Fibroblast of villous mesenchyme (primary cell): ENCODE measurements at places on chromosomes 11 and 22.

- DNase-seq = no peak
Measured at GRCh38 chr22:30304495-30305244, 15.4 kb upstream of the CASTOR1 start.

DNA sequence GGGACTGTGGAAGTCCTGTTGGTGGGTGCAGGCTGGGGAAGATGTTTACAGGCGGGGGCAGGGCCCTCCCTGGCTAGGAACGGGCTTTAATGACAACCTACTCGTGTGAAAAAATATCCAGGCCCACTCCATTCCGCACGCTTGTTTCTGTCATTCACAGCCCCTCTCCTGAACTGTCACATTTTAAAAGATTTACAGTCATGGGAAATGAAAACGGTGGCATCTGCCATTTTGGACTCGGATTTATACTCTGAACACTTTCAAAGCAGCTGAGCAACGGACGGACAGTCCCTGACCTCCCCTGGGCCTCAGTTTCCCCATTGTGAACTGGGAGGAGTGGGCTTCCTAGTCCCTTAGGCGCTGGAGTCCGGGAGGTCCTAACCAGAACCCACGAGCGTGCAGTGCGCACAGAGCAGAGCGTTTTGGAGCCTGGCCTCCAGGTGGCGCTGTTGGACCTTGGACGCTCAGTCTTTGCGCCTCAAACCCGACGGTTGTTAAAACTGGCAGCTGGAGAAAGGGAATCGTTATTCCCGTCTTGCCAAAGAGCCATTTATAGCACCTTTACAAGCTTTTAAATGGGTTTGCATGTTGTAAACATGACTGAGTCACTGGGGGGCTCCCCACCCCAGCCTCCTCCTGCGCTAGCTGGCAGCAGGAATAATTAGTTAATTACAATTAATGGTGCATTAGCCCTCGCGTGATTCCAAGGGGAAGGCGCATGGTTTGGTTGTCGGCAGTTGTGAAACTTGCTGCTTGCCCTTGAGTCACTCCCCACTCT is 75.3 kb downstream of the FBLN1 start:
- peak; percentile 82 for DNase-seq

DNA sequence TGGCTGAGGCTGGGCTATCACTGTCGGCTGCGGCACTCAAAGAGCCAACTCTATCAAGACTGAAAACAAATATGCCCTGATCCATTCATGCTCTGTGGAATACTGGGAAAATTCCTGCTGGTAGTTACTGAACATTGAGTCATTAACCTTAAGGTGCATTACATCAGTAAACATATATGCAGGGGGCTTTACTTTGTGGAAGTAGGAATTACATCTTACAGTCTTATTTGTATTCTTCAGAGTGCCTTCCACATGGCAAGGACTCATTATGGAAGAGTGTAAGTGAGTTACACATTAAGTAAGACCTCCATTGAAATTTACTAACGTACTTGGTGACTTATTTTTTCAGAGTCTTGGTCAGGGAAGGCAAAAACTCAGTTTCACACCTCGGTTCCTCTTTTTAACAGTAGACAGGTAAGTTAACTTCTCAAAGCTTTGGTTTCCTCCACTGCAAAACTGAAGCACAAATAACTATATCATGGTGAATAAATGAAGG is 4.5 kb downstream of the OR5B21 start:
- no peak for DNase-seq

DNA sequence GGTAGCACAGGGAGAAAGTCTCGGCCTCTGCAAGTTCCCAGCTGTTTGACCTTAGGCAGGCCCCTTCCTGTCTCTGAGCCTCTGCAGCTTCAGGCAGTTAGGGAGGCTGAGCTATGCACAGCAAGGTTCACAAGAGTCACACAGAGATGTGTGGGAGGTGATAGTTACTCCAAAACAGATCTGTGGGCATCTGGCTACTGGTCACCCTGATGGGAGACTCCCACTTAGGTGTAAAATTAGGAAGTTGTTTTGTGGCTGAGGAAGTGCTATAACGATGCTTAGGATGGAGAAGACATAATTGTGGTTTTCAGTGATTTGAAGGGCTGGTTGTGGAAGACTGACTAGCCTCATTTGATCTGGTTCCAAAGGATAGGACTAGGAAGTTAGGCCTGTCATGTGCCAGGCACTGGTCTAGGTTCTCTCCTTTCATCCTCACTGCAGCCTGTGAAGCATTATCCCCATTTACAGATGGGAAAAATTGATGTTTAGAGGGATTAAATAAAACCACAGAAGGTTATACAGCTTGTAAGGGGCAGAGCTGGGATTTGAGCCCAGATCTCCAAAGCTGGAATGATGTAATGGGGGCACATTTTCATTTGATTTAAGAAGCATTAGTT is 13.5 kb downstream of the ACO2 start:
- DNase-seq = peak; percentile 85

DNA sequence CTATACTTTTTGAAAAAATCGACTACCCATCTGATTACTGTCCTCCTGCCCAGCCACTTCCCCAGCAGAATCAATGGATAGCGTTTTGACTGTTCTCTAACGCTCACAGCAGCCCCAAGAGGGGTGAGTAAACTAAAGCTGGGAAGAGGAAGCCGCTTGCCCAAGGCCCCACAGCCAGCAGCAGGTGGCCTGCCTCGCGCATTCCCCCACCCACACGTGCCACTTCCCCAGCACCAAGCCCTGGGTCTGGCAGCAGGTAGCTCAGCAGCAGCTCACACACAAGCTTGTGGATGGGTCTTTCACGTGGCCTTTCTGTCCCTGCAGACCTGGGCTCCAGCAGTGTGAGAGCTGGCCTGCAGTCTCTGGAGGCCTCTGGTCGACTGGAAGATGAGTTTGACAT is 34.3 kb downstream of the TOM1 start:
- DNase-seq = no peak

- DNase-seq = peak; percentile 96
Measured at GRCh38 chr11:128503245-128503991, 83.9 kb downstream of the ETS1 start.

GRCh38 chr11:65382033-65382803 is at the start of gene SLC25A45:
SLC25A45 (minus strand) TSS chr11:65382646; CDS start chr11:65381951, 695 bp downstream.
- DNase-seq = peak; percentile 100

GRCh38 chr22:30043161-30043560 is 37.1 kb upstream of the HORMAD2 start:
- DNase-seq = no peak

DNA sequence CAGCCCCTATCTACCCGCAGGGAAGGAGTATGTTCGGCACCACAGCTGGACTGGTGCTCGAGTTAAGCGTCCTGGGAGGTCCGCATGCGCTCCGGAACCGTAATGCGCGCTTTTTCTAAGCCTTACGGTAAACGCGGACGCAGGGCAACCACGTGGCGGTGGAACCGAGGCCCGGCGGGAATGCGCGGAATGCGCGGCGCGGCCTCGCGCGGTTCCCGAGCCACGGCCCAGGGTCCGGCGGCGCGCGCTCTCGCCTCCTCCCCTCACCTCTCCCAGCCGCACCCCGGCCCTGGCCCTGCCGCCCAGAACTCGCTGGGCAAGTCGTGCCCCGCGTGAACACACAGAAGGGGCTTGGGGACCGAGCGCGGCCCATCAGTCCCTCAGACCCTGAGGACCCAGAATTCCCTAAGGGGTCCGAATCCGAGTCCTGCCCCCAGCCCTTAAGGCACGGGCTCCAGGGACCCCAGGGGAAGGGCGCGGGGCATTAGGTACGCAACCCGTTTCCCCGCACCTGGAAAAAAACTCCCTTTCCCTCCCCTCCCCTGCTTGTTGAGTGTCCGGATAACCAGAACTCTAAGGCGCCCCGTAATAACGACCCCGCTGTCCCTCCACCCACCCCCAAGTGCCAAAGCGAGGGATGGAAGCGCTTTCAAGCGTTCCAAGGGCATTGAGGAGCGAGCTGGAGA is 4.3 kb upstream of the CCND1 start:
- peak; percentile 96 for DNase-seq

DNA sequence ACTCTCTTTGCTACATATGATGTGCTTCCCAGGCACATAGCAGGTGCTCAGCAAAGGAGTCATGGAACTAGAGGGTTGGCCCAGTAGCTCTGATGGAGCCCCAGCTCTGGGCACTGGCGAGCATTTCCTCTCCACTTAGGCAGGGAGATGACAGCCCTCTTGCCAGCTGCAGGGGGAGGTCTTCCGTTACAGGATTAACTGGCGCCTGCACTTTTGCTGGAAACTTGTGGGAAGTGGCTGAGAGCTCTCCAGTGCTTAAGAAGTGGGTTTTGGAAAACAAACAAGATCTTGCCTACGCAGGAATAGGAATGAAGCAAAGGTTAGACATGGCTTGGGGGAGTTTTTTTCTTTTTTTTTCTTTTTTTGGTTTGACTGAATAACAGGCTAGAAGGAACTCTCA is 75.5 kb downstream of the MICAL2 start:
- peak; percentile 90 for DNase-seq

- no peak for DNase-seq
Measured at GRCh38 chr11:116445108-116446047, 327.4 kb downstream of the BUD13 start.

- no peak for DNase-seq
Measured at GRCh38 chr11:102405501-102405900, 47.1 kb downstream of the TMEM123 start.

DNA sequence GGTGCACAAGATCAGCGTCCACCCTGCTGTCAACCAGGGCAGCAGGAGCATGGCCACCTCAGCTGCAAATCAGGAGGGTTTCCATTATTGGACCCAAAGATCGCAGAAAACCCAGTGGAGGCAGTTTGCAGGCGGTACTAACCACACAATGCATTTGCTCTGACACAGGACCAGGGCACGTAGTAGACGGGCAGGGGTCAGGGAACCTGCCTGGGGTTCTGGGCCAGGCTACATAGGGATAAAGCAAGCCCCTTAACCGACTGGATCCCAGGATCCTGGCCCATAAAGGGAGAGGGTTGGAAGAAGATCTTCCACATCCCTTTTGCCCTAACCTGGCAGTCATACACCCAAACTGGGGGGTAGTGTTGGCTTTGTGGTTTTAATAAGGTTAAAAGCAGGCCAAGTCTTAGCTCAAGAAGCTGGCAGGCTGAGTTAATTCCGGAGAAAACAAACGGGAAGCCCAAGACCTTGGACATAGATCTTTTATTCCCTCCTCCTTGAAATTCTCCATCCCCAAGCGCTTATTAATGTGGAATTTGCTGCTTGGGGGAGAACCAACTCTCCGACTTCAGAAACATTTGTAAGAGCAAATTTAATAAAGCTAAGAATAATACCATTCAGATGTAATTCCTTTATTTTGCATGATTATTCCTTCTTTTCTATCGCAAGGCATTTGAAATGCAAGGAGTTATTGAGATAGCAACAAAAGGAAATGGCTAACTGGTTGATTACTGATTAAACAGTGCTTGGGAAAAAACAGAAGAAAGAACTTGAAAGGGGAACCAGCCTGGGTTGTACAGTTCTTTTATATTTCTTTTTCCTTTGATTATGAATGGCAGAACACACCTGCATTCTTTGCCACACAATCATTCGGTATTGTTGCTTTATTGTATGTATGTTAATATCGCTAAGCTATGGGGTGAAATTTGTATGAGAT is 6.3 kb upstream of the ARHGAP8 start:
- DNase-seq = no peak

DNA sequence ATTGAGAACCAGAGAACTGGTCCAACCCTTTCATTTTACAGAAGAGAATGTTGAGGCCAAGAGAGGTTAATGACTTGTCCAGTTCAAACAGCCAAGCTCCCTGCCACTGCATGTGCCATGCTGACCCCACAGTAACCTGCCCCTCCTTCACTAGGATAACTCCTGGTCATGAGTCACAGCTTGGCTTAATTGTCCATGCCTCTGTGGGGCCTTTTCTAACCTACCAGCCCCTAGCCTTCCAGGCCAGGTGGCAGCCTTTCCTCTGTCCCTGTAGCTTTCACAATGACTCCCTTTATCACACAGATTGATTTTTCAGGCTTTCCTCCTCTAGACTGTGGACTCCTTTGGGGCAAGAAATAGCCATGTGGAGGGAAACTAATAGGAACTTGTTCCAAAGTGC is 97.2 kb downstream of the PIWIL4 start:
- DNase-seq = peak; percentile 36

GRCh38 chr11:120801801-120802689 is 221.9 kb upstream of the TBCEL start:
- peak; percentile 56 for DNase-seq

GRCh38 chr11:134543241-134543640 is 131.2 kb upstream of the B3GAT1 start:
- no peak for DNase-seq
